ENCODE measurements at places on chromosomes 7 and 10. TPM values are rescaled to one million over a fixed set of nuclear protein-coding genes. Genes with fewer than 3 reads are reported as not detected.

The HECW1 gene
- total RNA-seq: 10.9 TPM

The PPP1R9A gene
- total RNA-seq: 15.7 TPM

The FAM25C gene
- total RNA-seq: not detected

The ZNF727 gene
- total RNA-seq: 4.9 TPM

The PCDH15 gene
- not detected for total RNA-seq

The TRIM4 gene
- total RNA-seq: 59.9 TPM

The TRIM8 gene
- total RNA-seq: 156 TPM

The CASP2 gene
- total RNA-seq: 22.8 TPM

The AQP1 gene
- total RNA-seq: 675 TPM

The CCDC136 gene
- total RNA-seq: 12.4 TPM

The VENTX gene
- total RNA-seq: 2.5 TPM

The GPR141 gene
- total RNA-seq: not detected

- H3K36me3 ChIP-seq: no peaks in the 10 kb centered on the region
- H3K4me3 ChIP-seq: no peak overlapping the region
- H3K27ac ChIP-seq: no peak overlapping the region
- H3K27me3 ChIP-seq: no peaks in the 10 kb centered on the region
- H3K4me1 ChIP-seq: peaks cover 9% of the 10 kb centered on the region
- DNase-seq: no peak
Measured at GRCh38 chr10:122348935-122349361, 25.6 kb upstream of the PLEKHA1 start.

- no peak for DNase-seq
- H3K27me3 ChIP-seq: no peaks in the 10 kb centered on the region
- no peaks in the 10 kb centered on the region for H3K4me1 ChIP-seq
- H3K27ac ChIP-seq: peak overlapping the region; percentile 84
- no peaks in the 10 kb centered on the region for H3K36me3 ChIP-seq
Measured at GRCh38 chr10:68647672-68648341, 73.2 kb upstream of the CCAR1 start.

DNA sequence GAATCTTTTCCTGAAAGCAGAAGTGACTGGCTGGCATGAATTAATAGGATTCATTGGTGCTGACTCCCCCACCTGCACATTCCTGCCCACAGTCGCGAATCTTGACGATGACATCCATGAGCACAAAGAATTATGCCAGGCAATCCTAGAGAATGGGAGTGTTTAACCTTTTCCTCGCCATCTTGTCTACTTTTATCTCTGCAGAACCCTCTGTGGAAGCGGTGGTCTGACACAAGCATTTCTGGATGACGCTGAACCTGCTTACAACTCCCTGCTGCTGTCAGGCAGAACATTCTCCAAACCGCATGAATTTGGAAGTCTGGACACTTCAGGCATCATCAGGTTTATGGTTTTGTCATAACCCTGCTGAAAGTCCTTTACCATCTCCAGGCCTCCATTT is 36.5 kb downstream of the KLF6 start:
- H3K4me3 ChIP-seq: no peak overlapping the region
- no peaks in the 10 kb centered on the region for H3K4me1 ChIP-seq
- H3K27me3 ChIP-seq: no peaks in the 10 kb centered on the region
- H3K36me3 ChIP-seq: no peaks in the 10 kb centered on the region
- peak overlapping the region; percentile 74 for H3K27ac ChIP-seq

DNA sequence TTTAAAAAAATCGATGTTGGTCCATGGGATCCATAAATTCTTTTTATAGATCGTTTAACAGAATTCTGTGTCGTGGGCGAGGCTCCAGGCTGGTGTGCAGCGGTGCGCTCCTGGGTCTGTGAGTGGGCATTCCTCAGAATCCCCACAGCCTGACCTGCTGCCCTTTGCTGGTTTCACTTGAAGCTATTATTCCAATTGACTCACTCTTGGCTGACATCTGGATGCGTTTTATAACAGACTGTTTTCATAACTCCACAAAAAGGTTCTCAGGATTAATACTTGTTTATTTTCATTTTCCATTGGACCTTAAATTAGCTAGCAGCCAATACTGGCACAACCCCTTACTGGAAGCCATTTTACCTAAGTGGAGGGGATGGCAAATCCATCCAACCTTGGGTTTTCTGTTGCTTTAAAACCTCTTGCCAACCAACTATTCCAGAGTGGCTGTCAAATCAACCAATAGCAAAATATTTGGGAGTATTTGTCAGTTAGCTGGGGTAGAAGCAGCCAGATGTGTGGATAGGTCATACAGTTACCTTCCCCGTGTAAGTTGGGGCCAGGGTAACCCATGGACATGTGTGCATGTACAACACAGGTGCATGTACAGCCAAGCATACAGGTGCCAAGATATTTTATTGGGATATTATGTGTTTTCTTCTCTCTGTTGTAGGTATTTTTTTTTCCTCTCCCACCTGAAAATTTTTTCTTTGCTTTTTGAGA is 160.7 kb upstream of the ZNF32 start:
- H3K27ac ChIP-seq: peak overlapping the region; percentile 66
- no peak for DNase-seq
- no peaks in the 10 kb centered on the region for H3K27me3 ChIP-seq
- no peaks in the 10 kb centered on the region for H3K4me1 ChIP-seq
- no peak overlapping the region for H3K4me3 ChIP-seq

DNA sequence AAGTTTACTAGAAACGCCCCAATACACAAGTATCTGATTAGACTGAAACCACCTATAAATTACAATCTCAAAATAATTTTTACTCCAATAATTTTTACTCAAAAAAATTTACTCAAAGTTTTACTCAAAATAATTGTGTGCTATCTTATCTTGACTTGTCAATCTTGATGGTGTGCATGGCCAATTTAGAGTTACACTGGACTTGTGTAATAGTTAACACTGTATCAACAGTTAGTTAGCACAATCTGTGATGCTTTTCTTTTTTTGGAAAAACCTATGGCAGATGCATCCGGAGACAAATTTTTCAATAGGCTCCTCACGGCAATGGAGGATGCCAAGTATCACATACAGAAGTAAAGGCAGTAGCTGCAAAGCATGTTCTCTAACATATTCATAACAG is 24.9 kb downstream of the LMOD2 start:
- no peaks in the 10 kb centered on the region for H3K4me1 ChIP-seq
- H3K27me3 ChIP-seq: no peaks in the 10 kb centered on the region
- H3K4me3 ChIP-seq: no peak overlapping the region

GRCh38 chr10:115525141-115525540 is 432.0 kb downstream of the ATRNL1 start:
- H3K36me3 ChIP-seq: no peaks in the 10 kb centered on the region
- H3K27ac ChIP-seq: no peak overlapping the region
- H3K4me3 ChIP-seq: no peak overlapping the region

DNA sequence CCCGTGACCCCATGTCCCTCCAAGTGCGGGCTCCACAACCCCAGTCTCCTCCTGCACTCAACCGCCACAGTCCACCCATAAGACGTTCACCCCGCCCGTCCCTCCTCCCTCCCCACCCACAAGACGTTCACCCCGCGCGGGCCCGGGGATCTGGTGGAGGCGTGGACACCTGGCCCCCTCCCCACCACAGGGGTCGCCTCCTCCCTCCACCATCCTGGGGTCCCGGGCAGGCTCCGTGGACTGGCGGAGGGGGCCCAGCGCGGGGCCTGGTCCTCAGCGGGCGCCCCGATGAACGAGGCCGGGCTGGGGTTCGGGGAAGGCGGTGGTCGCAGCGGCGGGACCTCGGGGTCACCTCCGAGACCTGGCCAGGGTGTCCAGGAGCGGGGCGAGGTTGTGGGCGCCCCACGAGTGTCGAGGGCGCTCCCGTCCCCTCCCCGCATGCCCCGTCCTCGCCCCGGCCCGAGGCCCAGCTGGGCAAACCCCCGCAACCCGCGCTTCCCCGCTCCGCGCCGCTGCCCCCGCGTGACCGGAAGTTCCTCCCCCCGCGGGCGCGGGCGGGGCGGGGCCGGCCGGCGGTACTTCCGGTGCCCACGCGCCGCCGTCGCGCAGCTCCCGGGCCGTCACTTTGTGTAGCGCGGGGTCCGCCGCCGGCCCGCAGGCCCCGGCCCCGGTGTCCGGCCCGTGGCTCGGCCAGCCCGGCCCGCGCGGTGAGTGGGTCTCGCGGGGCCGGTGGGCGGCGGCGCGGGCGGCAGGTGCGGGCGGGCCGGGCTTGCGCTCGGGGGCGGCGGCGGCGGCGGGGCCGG is at the start of gene ZNF316:
Gene ZNF316 (plus strand): TSS at position 578 of the 803 bp plus-strand sequence. CDS start 5,092 bp downstream, outside the sequence.
- H3K27ac ChIP-seq: peak within 1 kb of the TSS; percentile 89
- H3K4me3 ChIP-seq: peak within 1 kb of the TSS; percentile 90
- peaks cover 24% of the 10 kb centered on the region for H3K4me1 ChIP-seq
- no peak for DNase-seq
- H3K36me3 ChIP-seq: no peaks in the 10 kb centered on the region

DNA sequence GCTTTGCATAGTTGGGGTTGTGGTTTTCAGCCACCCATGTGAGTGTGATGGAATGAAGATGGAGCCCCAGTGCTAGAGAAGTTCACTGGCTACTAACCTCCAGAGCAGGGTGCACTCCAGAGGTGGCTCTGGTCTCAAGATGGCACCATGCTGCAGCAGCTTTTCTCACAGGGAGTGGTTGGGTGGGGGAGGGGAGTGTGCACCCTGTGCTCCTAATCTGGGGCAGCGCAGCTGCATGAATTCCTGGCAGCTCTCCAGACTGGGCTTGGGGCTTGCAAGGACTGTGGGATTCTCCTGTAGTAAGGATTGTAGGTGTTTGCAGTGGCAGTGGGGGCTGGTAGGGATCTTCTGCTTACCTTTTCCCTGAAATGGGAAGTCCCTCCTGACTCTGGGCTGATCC is 23.7 kb downstream of the PHTF2 start:
- no peak overlapping the region for H3K4me3 ChIP-seq
- H3K4me1 ChIP-seq: no peaks in the 10 kb centered on the region
- no peak for DNase-seq

GRCh38 chr10:130395248-130395936 is 259.2 kb downstream of the GLRX3 start:
- no peaks in the 10 kb centered on the region for H3K4me1 ChIP-seq
- no peaks in the 10 kb centered on the region for H3K36me3 ChIP-seq
- H3K27ac ChIP-seq: no peak overlapping the region
- H3K27me3 ChIP-seq: no peaks in the 10 kb centered on the region

DNA sequence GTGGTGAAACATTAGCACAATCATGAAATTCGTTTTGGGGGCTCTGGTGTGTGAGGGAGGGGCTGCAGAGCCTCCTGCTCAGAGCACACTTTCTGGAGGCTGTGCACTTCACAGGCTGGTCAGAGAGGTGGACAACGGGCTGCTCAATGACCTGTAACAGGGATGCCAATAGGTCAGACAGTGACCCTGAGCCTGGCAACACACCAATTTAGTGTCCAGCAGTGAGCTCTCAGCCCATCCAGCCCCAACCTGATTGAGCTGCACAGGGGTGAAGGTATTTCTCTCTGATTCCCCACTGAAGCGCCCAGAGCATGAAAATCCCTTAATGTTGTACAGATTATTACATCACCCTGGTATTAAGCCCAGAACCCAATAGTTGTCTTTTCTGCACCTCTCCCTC is 191.3 kb upstream of the ZNF32 start:
- no peak overlapping the region for H3K4me3 ChIP-seq
- H3K4me1 ChIP-seq: peaks cover 26% of the 10 kb centered on the region
- no peaks in the 10 kb centered on the region for H3K36me3 ChIP-seq
- no peak for DNase-seq

- no peak overlapping the region for H3K27ac ChIP-seq
- H3K27me3 ChIP-seq: no peaks in the 10 kb centered on the region
- no peaks in the 10 kb centered on the region for H3K36me3 ChIP-seq
- H3K4me3 ChIP-seq: no peak overlapping the region
- DNase-seq: no peak
Measured at GRCh38 chr7:28889290-28889689, 68.8 kb downstream of the TRIL start.

DNA sequence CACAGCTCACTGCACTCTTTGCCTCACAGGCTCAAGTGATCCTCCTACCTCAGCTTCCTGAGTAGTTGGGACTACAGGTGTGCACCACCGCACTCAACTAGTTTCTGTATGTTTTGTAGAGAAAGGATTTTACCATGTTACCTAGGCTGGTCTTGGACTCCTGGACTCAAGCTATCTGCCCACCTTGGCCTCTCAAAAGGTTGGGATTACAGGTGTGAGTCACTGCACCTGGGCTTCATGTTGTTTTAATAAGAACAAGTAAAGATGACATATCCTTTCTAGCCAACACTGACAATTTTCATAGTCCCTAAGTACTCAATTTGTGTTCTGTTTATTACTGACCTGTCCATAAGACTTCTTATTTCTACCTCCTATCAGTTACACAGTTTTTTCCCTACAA is 16.8 kb downstream of the SEMA3C start:
- H3K27ac ChIP-seq: no peak overlapping the region
- no peaks in the 10 kb centered on the region for H3K36me3 ChIP-seq
- DNase-seq: no peak
- H3K4me1 ChIP-seq: no peaks in the 10 kb centered on the region
- H3K27me3 ChIP-seq: no peaks in the 10 kb centered on the region

GRCh38 chr7:155731380-155731779 is 80.9 kb downstream of the SHH start:
- no peak overlapping the region for H3K27ac ChIP-seq
- DNase-seq: no peak
- H3K4me3 ChIP-seq: no peak overlapping the region
- peaks cover 38% of the 10 kb centered on the region for H3K4me1 ChIP-seq

- H3K27ac ChIP-seq: no peak overlapping the region
- no peaks in the 10 kb centered on the region for H3K27me3 ChIP-seq
- H3K4me1 ChIP-seq: no peaks in the 10 kb centered on the region
Measured at GRCh38 chr7:148772297-148773089, 73.8 kb downstream of the CUL1 start.

GRCh38 chr7:132083126-132083525 is 493.1 kb downstream of the PLXNA4 start:
- no peaks in the 10 kb centered on the region for H3K27me3 ChIP-seq
- no peak for DNase-seq
- no peak overlapping the region for H3K27ac ChIP-seq
- H3K4me3 ChIP-seq: no peak overlapping the region
- H3K36me3 ChIP-seq: no peaks in the 10 kb centered on the region

DNA sequence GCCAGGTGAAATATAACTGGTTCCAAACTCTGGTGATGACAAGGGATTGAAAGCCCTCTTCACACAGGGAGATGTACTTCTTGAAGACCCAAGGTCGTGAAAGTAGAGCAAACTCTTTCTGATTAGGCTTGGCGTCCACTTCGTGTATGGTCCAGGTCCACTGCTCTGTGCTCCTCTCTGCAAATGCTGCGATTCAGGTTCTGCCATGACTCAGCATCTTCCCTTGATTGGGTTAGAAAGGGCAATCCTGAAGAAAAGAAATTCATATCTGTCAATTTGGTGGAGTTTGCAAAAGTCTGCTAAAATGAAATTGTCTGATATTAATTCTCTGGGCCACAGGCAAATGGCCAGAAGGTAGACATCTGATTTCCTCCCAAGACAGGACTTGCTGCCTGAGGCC is 431.4 kb downstream of the ACTR3B start:
- no peaks in the 10 kb centered on the region for H3K36me3 ChIP-seq
- DNase-seq: no peak
- peaks cover 3% of the 10 kb centered on the region for H3K4me1 ChIP-seq
- no peaks in the 10 kb centered on the region for H3K27me3 ChIP-seq
- H3K27ac ChIP-seq: no peak overlapping the region
